ENCODE measurements at places on chromosomes 11 and 22. TPM values are rescaled to one million over a fixed set of nuclear protein-coding genes. Genes with fewer than 3 reads are reported as not detected.

GRCh38 chr11:118045191-118045590 is 31.7 kb upstream of the TMPRSS4 start:
- no peak for DNase-seq
- no peaks in the 10 kb centered on the region for H3K36me3 ChIP-seq
- H3K27me3 ChIP-seq: peaks cover 6% of the 10 kb centered on the region
- peaks cover 57% of the 10 kb centered on the region for H3K4me1 ChIP-seq
- peak overlapping the region; percentile 79 for H3K27ac ChIP-seq

- no peaks in the 10 kb centered on the region for H3K4me1 ChIP-seq
Observed at GRCh38 chr11:73233692-73234470, 15.8 kb downstream of the P2RY2 start.

- peak overlapping the region; percentile 91 for H3K27ac ChIP-seq
- H3K36me3 ChIP-seq: no peaks in the 10 kb centered on the region
- DNase-seq: no peak
Observed at GRCh38 chr11:9615031-9615451, 41.6 kb downstream of the WEE1 start.

GRCh38 chr11:118418766-118419165 is 17.4 kb downstream of the ATP5MG start:
- H3K27ac ChIP-seq: no peak overlapping the region
- peaks cover 4% of the 10 kb centered on the region for H3K36me3 ChIP-seq
- no peak overlapping the region for H3K4me3 ChIP-seq
- H3K4me1 ChIP-seq: no peaks in the 10 kb centered on the region
- no peaks in the 10 kb centered on the region for H3K27me3 ChIP-seq
- no peak for DNase-seq

DNA sequence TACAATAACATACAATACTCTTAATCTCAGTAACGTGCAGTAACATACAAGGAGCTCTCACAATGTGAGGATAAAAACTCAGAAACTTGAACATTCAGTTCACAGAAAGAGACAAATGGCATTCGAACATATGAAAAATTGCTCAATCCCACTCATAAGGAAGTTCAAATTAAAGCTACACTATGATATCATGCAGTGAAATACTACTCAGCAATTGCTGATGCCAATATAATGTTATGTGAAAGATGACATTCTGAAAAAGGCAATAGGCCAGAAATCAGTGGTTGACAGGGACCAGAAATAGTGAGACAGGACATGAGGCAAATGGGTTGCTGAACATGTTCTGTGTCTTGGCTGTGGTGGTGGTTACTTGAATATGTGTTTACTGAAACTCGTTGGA is 33.7 kb upstream of the PITPNB start:
- H3K4me1 ChIP-seq: no peaks in the 10 kb centered on the region
- DNase-seq: no peak
- no peak overlapping the region for H3K27ac ChIP-seq
- H3K36me3 ChIP-seq: no peaks in the 10 kb centered on the region
- no peak overlapping the region for H3K4me3 ChIP-seq
- H3K27me3 ChIP-seq: no peaks in the 10 kb centered on the region

- H3K27me3 ChIP-seq: peaks cover 11% of the 10 kb centered on the region
- no peak overlapping the region for H3K4me3 ChIP-seq
- H3K27ac ChIP-seq: no peak overlapping the region
- H3K36me3 ChIP-seq: no peaks in the 10 kb centered on the region
Observed at GRCh38 chr11:35323076-35323868, 96.1 kb downstream of the SLC1A2 start.

DNA sequence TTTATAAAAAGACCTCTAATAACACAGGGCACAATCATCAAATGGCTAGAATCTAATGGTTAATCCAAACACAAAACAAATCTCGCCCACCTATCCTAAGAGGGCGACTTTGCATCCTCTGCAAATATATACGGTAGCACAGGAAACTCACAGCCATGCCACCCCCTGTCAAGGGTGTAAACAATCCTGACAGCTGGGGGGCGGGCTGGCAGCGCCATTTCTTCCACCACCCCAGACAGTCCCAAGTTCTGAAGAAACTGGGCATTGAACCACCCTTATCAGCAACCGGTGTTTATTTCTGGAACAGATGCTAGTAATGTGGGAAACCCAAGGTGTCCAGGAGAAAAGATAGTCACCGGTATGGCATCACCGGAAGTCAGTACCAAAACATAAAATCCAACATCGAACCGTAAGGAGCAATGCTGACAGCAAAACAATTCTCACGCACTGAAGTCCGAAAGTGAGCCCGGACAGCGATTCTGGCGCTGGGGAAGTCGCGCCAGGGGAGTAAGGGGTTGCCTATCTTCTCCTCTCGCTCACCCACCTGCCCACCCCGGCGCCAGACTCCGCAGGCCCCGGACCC is 825 bp downstream of the FBXO3 start:
- peaks cover 15% of the 10 kb centered on the region for H3K36me3 ChIP-seq
- peaks cover 15% of the 10 kb centered on the region for H3K27me3 ChIP-seq
- peaks cover 40% of the 10 kb centered on the region for H3K4me1 ChIP-seq

- peak overlapping the region; percentile 56 for H3K4me3 ChIP-seq
- H3K4me1 ChIP-seq: peaks cover 8% of the 10 kb centered on the region
- DNase-seq: no peak
- peaks cover 10% of the 10 kb centered on the region for H3K27me3 ChIP-seq
- H3K27ac ChIP-seq: no peak overlapping the region
Observed at GRCh38 chr22:42719656-42720262, 911 bp downstream of the A4GALT start.

Gene PHLDA2
- not detected for polyA plus RNA-seq

GRCh38 chr11:19244084-19244483 is 3.3 kb upstream of the E2F8 start:
- H3K27me3 ChIP-seq: peaks cover 34% of the 10 kb centered on the region
- no peak for DNase-seq
- no peaks in the 10 kb centered on the region for H3K36me3 ChIP-seq
- no peak overlapping the region for H3K4me3 ChIP-seq

GRCh38 chr11:838441-839279 is 3.7 kb downstream of the POLR2L start:
- H3K36me3 ChIP-seq: no peaks in the 10 kb centered on the region
- no peak overlapping the region for H3K4me3 ChIP-seq
- no peak for DNase-seq
- peaks cover 43% of the 10 kb centered on the region for H3K4me1 ChIP-seq
- H3K27ac ChIP-seq: no peak overlapping the region
- peaks cover 5% of the 10 kb centered on the region for H3K27me3 ChIP-seq

Gene AGBL2
- 4.3 TPM for polyA plus RNA-seq

Gene TTC38
- 190 TPM for polyA plus RNA-seq

DNA sequence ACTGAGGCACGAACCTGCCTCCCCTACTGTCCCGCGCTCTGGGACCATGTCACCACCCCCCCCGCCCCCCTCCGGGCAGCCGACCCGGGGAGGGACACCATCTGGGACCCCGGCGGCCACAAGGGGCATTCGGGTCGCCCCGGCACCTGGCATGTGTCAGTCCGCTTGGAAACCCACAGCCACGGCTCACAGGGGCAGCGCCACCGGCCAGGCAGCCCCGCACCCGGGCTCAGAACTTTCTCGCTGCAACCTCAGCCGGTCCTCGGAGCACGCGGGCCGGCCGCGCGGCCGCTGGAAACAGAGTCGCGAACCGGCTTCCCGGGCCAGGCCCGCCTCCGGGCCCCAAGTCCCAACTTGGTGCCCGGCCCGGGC is 159.9 kb upstream of the GRK3 start:
- no peaks in the 10 kb centered on the region for H3K36me3 ChIP-seq
- H3K27me3 ChIP-seq: peaks cover 3% of the 10 kb centered on the region
- H3K4me3 ChIP-seq: peak overlapping the region; percentile 88
- peaks cover 46% of the 10 kb centered on the region for H3K4me1 ChIP-seq

Gene SPDYC
- polyA plus RNA-seq: not detected

Gene PTPRJ
- polyA plus RNA-seq: 10.0 TPM
